Stimulated activated CD8-positive, alpha-beta memory T cell treated with anti-CD3 and anti-CD28 coated beads, Interleukin-7, amount 100 ng/mL, for 24 hours (primary cell): ENCODE measurements at places on chromosomes 2 and 18.

DNA sequence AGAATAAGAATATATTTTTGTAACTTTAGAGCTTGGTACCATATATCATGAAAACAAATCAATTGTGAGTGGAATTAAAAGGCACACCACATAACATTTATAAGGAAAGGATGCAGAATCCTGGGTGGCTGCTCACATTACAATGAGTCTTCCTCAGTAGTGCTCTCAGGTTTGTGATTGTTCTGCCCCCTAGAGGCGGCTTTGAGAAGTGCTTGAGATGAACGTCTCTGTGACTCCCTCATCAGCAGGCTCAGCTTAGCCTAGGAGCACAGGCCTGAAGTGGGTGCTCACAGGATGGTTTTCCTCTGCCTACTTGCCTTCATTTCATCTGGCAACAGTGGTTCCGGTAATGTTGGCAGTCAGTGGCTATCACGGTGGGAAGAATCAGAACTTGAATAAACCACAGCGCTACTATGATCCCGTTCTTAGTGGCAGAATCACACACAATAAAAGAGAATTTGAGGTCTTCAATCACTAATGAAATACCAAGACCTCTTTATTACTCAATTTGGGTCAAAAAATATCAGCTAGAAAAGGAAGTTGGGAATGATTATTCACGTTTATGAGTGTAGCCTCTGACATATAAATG lies 38.1 kb upstream of the B4GALT6 start:
- DNase-seq: peak; percentile 62

DNA sequence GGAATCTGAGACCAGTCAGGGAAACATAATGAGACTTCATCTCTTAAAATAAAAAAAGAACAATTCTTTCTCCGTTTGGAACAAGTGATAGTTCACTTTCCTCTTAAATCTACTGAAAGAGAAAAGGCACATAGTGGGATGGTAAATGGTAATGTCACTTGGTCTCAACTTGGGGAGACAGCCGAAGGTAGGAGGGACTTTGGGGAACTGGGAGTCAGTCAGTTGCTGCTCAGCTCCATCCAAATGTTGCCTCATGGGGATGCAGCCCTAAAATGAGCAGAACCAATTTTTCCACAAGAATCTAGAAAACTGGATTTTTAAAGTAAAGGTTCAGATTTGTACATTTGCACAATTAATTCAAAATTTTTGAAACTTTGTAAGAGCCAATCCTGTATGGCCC lies 19.2 kb downstream of the RASGRP3 start:
- no peak for DNase-seq

GRCh38 chr2:207289295-207290018 lies 123.7 kb upstream of the KLF7 start:
- DNase-seq: no peak

DNA sequence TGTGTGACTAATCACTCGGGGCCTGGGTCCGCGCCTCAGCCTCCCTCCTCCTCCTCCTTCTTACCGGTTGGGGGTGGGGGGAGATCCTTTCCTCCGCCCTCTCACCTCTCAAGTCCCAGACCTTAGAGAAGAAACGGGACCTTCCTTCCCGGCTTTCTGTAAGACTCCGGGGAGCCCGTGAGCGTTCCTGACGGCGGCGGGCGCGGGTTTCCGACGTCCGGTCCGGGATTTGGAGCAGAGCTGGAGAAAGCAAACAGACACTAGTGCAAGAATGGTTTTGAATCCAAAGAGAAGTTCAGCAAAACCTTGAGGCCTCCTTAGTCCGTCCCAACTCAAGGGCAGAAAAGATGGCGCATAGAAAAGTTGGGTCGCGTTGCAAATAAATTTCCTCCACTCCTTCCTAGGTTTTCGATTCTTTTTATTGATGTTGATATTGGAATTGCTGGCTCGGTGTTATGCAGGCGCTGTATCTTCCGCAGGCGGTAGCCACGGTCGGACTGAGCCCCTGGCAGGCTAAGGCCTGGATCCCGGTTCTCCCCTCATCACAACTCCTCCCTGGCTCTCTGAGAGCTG lies 2.0 kb downstream of the DLX1 start:
- no peak for DNase-seq

- no peak for DNase-seq
These were observed 9.0 kb upstream of the NTSR2 start for GRCh38 chr2:11679016-11679415.

DNA sequence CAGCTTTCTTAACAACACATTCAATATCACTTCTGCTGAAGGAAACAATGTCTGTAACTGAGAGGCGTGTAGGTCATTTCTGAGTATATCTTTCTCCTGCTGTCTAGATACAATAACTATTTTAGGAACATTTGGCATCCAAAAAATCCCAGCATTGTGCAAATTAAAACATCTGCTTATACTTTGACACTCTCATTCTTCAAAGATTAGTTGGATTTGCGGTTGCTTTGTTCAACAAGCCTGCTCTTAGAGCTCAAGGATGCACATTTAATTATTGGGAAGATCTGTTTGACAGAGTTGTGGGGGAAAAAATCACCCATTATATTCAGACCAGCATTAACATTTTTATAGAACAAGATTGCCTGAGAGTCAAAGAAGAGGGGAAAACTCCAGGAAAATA lies 449.5 kb upstream of the HNRNPA3 start:
- DNase-seq: no peak

GRCh38 chr18:60247103-60247502 lies 125.5 kb downstream of the MC4R start:
- DNase-seq: no peak

- no peak for DNase-seq
These were observed 16.6 kb upstream of the PCBP1 start for GRCh38 chr2:70070542-70071268.

- no peak for DNase-seq
These were observed 66.7 kb downstream of the PTPN4 start for GRCh38 chr2:119826370-119826961.

GRCh38 chr2:31142110-31142509 lies 3.9 kb upstream of the GALNT14 start:
- no peak for DNase-seq
